Activated CD4-positive, CD25-positive, alpha-beta regulatory T cell treated with anti-CD3 and anti-CD28 coated beads, Interleukin-2, amount 50 U/mL, for 24 hours (primary cell): ENCODE measurements at places on chromosomes 13 and 19.

GRCh38 chr19:14198384-14199376 lies 7.3 kb downstream of the ADGRL1 start:
- no peak for ATAC-seq

DNA sequence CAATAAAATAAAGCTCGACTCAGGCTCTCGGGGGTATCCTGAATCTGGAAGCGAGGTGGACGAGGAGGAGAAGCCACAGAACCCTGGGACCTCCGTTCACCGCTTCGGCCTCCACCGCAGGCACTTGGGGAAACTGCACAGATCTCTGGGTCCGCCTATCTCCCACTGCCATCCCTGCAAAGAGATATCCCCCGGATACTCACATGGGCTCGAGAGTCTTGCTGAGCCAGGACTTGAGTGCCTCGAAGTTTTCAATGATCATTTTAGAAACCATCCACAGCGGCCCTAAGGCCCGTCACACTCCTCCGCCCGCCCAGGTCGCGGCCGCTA lies 589 bp downstream of the RBM26 start:
- no peak for ATAC-seq

DNA sequence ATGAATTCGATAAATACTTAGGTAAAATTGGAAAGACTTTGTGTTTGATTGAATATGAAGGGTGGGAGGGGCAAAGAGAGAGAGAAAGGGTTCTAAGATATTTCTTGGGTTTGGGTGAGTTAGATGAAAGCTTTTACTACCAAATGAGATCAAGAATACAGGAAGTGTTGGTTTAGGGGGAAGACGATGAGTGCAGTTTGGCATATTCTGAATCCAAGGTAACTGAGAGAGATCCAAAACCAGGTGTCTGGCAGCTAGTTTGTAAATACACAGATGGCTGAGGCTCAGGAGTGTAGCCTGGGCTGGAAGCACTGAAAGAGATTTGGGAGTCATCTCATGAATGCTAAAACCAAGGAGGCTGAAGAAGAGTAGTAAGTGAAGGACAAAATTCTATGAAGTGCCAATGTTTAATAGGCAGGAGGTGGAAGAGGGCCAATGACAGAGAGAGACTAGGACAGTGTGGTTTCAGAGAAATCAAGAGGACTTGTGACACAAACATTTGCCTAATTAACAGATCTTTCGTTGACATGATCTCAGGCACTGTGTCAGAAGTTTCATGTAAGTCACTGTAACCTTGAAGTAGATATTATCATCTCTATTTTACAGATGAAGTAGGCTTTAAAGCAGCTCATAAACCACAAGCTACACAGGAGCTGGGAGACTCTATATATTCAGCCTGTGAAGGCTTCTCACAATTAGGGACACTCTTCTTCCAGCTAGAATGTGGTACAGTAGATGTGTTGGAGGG lies 70.2 kb upstream of the ZDHHC20 start:
- peak; percentile 72 for ATAC-seq

GRCh38 chr13:40522282-40522681 lies 144.2 kb downstream of the FOXO1 start:
- no peak for ATAC-seq

DNA sequence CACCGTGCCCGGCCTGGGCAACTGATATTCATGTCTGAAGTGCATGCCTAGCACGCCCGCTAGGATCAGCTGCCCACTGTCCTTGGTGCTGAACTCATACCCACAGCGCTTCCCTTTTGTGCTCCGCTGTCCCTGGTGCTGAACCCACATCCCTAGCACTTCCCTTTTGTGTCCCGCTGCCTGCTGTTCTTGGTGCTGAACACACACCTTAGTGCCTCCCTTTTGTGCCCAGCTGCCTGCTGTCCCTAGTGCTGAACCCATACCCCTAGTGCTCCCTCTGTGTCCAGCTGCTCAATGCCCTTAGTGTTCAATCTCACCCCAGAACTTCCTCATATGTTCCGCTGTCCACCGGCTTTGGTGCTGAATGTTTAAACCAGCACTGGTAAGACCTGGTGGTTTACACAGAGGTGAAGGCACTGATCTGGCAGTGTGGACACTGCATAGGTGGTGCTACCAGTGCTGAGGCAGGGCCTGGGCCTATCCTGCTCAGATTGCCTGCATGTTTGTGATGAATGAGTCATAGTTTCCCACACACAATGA lies 26.3 kb upstream of the SIGLEC11 start:
- ATAC-seq, result peak; percentile 45

DNA sequence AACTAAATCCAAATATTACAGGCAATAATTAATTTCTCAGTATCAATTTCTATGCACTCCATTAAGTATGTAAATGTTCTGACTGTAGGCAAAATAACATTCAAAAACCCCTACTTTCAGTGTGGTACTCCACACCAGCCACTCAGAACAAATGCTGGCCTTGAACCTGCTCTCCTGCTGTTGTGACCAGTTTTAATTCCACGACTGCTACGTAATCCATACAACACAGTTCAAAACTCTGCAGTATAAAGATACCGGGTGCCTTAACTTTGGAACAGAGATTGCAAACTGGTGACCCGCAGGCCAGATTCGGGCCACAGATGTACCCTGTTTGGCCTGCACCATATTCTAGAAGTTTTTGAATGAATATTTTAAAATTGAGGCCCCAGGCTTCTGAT lies 30.4 kb downstream of the COL4A1 start:
- no peak for ATAC-seq

DNA sequence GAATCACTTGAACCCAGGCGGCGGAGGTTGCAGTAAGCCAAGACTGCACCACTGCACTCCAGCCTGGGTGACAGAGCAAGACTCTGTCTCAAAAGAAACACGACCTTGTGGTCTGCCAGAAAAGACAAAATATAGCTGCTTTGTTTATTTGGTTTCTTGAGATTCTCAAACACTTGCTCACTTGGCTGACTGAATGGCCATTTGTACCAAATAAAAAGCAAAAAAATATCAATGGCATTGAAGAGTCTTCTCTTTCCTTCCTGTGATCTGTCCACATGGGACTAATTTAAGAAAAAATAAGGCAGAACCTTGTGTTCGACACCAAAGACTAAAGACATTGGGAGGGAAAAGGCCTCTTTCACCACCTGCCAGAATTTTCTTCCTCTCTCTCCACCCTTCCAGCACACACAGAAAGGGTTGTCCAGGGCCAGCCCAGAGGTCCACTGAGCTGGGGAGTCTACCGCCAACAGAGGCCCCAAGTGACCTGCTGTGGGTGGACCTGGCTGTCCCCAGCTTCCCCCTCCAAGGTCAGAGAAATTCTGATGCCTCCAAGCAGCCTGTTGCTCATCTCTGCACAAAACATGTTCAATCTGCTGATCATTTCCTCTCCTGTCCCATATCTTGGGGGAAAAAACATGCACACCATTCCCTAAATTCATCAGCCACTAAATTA lies 5.9 kb downstream of the BRME1 start:
- no peak for ATAC-seq

- no peak for ATAC-seq
Measured at GRCh38 chr13:112066624-112067004, 335 bp upstream of the SOX1 start.

DNA sequence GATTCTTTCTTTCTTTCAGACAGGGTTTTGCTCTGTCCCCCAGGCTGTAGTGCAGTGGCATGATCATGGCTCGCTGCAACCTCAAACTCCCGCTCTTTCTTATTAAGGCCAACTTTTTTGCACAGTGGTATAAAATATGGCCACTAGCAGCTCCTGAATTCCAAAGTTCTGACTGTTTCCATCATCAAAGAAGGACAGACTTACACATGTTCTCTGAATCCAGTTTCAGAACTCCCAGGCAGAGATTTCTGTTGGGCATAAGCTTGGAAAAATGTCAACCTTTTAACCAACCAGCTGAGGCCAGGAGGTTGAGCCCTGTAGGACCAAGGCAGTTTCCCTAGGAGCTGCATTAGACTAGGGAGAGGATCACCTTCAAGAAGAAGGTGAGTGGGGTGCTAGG lies 184.1 kb downstream of the HS6ST3 start:
- ATAC-seq, result no peak

GRCh38 chr19:41626877-41627276 lies at the start of gene CEACAM4:
Gene CEACAM4, minus strand, starts transcription at chr19:41627074. Its CDS starts 111 bp downstream, at chr19:41626963.
- no peak for ATAC-seq

DNA sequence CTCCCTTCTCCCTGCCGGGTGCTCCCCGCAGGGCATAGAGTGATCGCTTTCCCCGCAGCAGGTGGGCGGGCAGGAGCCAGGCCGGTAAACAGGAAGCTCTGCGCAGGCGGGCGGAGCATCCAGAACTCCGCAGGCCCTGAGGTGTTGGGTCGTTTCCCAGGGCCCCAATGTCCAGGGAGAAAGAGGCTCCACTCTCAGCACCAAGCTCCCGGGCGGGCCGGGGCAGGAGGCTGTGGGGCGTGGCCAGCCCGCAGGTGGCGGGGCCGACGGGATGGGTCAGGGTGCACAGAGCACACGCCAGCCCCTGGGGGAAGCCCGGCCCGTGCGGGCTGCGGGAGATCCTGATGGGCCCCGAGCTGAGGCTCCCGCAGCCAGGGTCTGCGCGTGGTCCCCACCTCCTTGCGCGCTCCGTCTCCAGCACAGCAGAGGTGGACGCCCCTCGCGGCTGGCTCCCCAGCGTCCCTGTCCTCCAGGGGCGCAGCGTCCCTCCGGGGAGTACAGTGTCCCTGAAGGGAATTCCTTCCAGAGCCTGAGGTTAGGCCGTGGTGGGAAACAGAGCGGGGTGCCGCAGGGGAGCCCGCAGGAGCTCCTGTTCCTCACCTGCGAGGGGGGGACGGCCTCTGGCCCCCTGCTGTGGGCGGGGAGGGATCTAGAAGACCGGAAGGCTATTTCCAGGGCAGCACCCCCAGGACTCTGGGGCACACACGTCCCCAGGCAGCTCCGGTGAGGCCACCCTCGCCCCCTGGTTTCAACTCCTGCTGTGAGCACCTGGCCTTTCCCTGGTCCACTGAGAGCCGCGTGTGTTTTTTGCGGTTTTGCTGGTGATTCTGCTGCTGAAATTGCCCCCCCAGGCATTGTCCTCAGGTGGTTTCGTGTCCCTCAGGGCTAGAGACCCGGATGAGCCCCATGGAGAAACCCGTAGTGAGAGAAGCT lies 12.2 kb downstream of the PIP5K1C start:
- ATAC-seq, result peak; percentile 57

DNA sequence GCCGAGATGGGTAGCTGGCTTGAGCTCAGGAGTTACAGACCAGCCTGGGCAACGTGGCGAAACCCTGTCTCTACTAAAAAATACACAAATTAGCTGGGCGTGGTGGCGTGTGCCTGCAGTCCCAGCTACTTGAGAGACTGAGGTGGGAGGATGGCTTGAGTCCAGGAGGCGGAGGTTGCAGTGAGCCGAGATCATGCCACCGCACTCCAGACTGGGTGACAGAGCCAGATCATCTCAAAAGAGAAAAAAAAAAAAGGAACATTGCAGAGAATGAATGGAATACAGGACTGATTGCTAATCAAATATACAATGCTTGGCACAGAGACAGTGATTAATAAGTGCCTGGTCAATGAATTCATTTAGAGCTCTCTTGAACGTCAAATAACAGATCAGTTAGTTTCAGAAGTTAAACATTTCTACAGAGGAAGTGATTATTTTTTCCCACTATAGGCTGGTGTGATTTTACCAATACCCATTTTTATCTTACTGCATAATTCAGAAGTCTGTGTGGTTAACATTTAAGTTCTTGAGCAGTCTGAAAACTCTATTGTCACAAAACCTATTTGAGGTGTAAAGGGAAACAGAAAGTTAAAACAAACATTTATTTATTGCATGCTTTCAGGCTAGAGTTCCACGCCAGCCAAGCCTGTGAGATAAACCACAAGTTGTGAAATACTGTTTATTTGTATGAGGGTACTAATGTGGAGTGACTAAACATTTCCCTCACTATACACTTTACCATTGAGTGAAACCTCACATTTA lies 7.7 kb upstream of the TBC1D4 start:
- ATAC-seq, result peak; percentile 77

GRCh38 chr19:815775-816499 lies 5.8 kb downstream of the PLPPR3 start:
- ATAC-seq, result peak; percentile 7

- peak; percentile 42 for ATAC-seq
Measured at GRCh38 chr19:16446724-16447368, 24.9 kb downstream of the EPS15L1 start.

DNA sequence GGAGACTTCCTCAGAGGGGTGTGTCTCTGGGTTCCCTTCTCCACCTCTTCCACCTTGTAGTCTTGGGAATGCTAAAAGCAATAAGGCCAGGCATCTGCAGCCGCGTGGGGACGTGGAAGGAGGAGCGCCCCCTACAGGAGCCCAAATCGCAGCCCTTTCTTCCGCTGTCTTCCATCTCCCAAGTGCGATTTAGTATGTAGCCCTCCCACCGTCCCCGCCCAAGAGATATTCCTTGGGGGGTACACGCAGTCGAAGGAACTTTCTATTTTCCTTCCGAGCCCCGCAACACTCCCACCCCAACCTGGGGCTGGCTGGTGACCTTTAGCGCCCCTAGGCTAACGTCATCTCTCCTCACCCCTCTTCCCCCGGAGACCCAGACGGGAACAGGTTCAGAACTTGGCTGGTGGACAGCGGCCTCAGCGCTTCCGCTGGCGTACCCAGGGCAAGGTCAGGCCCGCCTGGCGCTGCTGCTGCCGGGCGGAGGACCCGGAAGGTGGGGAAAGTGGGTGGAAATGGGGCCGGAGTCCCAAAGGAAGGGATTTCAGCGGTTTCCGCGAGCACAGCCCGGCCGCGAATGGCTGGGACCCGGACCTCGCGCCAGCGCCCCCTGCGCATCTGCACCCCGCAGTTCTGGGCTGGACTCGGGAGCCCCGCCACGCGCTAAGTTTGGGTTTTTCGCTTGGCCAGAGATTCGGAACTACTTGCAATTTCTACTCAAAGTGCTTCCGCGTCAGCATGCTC lies 2.1 kb upstream of the PCDH8 start:
- ATAC-seq, result peak; percentile 39

- ATAC-seq, result no peak
Measured at GRCh38 chr13:98487522-98487921, 89.4 kb downstream of the STK24 start.

DNA sequence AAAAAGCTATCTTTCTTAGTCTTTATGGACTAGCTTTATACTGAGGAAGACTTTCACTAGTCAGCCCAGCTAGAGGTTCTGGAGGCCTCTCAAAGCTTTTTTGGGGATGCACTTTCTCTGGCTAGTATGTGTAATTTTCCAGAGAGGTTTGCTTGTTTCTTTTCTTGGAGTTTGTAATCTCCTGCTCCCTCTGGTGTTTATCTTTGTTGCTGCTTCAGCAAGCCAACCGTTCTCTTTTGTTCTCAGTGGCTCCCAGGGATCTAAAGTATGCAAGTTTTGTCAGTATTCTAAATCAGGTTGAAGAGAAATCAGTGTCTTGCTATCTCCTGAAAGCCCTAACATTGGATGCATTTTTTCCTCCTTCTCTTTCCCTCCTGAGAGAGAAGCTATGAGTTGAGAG lies 121.1 kb upstream of the MYO16 start:
- no peak for ATAC-seq

- ATAC-seq, result peak; percentile 95
Measured at GRCh38 chr13:23695711-23696464, 125.7 kb downstream of the TNFRSF19 start.
